ENCODE measurements at places on chromosomes 16 and 17.

DNA sequence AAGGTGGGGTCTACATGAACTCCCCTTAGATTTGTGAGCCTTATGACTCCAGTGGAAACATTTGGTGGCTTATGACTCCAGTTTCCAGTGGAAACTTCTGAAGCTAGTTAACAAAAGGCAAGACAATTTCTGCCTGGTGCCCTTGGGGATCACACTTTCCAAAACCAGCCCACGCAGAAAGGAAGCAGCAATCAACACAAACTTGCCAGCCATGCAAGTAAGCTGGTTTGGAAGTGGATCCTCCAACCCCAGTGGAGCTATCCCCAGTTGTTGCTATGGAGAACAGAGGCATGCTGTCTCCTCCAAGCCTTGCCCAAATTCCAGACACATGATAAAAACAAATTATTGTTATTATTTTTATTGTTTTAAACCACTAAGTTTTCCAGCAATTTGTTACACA, 130.9 kb downstream of the CDH11 start:
- DNase-seq: no peak

- DNase-seq: no peak
Observed at GRCh38 chr16:85430523-85431421, 182.3 kb upstream of the GSE1 start.

DNA sequence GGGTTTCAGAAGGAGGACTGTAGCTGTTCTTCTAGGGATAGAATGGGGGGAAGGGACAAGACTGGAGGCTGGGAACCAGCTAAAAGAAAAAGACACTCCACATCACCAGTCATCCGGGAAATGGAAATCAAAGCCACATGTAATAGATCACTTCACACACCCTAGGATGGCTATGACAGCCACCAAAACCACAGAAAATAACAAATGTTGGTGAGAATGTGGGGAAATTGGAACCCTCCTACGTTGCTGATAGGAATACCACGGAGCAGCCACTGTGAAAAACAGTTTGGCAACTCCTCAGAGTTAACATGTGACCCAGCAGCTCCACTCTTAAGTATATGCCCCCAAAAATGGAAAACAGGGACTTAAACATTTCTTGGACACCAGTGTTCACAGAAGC, 2.3 kb downstream of the TLE7 start:
- no peak for DNase-seq

- no peak for DNase-seq
Observed at GRCh38 chr17:57552114-57552624, 192.9 kb downstream of the CCDC182 start.

GRCh38 chr17:59730268-59730834, 22.9 kb downstream of the VMP1 start:
- DNase-seq: no peak

GRCh38 chr16:75250089-75250808, 1.2 kb downstream of the BCAR1 start:
- DNase-seq: no peak

GRCh38 chr16:12000032-12000431, 23.5 kb downstream of the SNX29 start:
- DNase-seq: no peak

DNA sequence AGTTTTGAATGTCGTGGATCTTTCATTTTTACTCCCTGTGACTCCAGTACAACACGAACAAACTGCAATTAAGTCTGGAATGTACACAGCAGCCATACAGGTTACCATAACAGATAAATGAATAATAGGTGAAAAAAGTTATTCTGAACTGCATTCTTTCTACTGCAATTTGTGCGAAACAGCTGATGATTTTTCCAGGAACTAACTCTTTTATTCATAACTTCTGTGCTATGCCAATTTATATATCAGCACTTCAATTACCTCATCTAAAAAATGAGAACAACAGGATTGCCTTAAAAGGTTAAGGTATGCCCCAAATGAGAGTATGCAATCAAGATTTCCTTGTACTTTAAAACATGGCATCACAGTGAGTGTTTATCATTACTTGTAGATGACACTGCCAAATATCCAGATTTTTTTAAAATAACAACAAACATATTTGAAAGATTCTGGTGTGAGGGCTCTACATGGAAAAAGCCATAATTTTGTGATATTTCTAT, 238.9 kb downstream of the CDH8 start:
- no peak for DNase-seq

GRCh38 chr16:77288222-77288621, 89.0 kb downstream of the SYCE1L start:
- no peak for DNase-seq

DNA sequence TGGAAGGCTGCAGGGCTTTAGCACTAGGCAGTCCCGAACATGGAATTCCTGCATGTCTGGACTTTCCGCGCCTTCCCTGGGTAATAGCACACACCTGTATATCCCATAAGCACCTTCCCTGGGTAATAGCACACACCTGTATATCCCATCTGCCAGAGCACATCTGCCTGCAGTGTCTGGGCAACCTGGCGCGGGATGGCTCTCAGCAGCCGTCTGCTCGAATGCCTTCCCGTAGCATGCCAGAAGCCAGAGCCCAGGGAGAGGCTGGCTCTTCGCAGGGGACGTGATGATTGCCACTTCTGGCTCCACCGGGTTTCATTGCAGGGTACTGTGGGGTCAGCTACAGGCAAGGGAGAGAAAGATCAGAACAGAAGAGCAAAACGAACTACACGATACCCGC, 21.3 kb downstream of the MBTPS1 start:
- DNase-seq: no peak

DNA sequence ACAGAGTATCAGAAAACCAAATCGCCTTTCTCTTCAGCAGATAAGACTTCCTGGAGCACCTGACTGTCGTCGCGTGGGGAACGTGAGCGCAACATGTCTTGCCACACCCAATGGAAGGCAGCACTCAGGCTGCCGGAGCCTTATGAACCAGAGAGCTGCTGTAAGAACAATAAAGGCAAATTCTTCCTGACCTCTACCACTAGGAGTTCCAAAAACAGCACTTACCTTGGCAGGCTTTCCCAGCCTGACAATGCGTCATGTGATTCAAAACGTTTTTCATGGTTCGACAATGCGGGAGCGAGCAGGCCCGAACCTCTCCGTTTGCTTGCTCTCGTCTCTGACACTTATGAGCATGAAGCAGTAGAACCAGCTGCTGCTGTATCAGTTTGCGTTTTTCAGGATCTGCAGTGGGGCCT, 75.8 kb upstream of the TRAP1 start:
- no peak for DNase-seq

GRCh38 chr17:30926516-30926915, 4.8 kb downstream of the ADAP2 start:
- DNase-seq: no peak

DNA sequence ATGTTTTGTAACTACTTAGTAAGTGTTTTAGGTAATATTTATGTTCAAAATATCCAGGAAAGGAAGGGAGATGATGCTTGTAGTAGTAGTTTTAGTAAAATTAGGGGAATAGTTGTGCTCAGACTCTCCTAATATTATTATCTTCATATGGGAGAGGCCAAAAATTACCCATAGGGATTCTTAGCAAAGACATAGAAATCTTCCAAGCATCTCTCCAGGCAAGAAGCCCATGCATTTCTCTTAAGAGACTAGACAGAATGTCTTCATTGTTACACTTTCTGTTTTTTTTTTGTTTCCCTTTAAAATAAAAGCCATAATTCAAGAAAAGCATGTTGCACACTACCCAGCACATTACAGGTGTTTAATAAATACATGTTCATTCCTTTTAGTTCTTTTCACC, 180.6 kb downstream of the CYB561 start:
- DNase-seq: no peak

DNA sequence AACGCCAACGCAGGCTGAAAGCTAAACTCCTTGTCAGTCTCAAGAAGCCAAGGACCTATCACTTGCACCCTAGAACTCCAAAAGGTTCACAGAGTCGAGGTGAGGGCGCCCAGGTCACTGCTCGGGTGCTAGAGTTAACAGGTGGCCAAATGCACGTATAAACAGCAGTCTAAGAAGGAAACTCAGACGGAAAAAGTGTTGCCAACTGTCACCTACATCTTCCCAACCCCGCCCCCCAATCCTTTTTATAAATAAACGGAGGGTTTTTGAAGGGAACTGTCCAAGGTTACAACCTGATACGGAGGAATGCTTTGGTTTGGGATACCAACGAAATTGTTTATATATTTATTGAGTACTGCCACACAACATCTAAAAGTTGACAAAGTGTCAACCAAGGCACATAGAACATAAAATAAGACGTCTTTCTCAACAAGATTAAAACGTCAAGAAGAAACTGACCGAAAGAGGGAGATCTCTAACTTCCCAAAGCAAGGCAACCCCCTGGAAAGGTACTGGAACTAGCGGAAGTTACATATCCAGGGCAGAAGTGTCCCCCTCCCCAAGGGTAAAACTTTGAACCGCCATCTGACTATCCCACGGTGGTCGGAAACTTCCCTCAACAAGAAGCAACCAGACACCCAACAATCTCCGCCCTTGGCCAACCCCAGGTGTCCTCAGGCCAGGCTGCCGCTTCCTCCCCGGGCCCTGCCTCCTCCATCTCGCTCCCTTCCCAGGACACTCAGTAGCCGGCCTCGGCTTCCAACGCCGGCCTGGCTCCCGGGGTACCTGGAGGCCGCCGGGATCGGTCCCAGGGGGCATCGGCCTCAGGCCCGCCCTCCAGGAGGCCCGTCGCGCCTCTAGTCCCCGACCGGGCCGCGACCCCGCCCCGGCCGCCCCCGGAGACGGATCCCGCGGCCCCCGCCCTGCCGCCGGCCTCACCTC, 982 bp downstream of the SPAG9 start:
- peak; percentile 6 for DNase-seq

DNA sequence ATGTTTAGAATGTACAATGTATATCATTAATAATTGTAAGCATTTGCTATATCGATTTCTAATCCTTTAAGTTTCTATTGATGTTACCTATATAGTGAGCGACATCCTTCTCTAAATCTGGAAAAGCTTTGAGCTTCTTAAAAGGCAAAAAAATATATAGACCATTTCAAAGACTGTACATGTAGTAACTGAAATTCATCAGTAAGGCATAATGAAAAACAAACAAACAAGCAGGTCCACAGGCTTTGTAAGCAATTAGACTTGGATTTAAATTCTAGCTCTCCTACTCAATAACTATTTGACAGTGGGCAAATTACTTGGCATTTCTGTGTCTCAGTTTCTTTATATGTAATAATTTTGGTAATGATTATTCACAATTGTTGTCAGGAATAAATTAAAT, 51.7 kb upstream of the NACA2 start:
- DNase-seq: no peak

DNA sequence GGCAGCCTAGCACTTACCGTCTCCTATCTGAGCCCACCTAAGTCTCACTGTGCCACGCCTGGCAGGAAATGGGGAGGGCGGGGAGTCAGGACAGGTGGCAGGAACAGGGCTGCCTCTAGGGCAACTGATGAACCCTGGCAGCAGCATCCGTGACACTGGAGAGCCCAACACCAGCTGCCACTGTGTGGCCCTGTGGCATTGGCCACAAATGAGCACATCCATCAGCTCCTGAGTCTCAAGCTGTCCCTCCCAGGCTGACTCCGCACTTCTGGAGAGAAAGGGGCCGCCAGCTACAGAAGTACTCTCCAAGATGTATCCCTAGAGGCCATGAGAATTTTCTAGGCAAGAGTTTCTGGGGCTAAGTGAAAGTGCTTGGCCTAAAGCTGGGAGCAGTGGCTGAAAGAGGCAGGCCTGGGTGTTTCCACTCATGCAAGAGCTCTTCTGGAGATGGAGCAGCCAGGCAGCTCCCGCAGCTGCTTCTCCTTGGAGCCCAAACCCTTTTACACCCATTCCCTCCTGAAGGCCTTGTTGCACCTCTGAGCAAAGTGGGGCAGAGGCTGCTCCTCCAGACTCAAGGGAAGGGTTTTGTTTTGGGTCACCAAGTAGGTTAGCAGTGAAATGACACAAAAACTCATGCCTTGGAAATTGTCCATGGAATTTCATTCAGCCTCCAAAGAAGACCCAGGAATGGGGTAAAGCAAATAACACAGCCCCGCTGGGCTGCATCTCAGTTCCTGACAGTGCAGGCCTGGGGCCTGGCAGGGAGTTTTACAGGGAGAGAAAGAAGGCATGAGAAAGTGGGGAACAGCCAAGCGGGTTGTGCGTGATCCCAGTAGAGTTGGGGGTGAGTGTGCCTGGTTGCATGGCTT, 25.8 kb downstream of the PEMT start:
- DNase-seq: no peak

GRCh38 chr17:78412403-78412802, 34.0 kb downstream of the PGS1 start:
- DNase-seq: no peak

DNA sequence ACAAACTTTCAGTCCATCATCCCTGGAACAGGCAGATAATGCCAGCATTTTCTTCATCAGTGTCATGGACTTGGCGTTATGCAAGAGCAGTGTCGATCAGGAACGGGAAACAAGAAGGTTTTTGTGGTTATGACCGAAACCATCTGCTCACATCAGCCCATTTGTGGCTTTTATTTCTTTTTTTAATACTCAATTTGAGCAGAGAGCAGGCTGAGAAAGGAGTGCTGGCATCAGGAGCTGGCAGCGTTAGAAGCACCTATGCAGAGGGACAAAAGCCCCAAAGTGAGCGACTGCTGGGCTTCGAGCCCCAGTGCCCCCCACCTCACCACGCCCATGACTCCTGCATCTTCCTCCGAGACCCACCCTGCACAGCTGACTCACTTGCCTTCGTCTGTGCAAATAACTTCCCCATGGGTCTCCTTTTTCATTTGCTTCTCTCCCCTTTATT, 16.2 kb upstream of the CD300E start:
- no peak for DNase-seq

DNA sequence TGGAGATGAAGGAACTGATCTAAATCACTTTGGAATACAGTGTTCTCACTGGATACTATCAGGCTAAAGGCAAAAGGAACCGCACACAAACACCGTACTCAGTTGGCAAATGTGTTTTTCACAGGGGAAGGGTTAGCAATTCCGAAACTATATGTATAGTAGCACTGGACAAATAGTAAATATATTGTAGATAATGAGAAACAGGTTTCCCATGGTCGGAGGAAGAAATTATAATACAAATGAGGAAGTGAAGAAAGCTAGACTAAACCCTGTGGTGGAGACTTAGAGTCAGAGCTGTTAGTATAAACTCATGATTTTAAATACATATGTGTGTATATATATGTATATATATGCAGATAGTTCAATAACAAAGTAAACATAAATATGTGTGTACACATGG, 414.1 kb upstream of the SALL1 start:
- DNase-seq: no peak

DNA sequence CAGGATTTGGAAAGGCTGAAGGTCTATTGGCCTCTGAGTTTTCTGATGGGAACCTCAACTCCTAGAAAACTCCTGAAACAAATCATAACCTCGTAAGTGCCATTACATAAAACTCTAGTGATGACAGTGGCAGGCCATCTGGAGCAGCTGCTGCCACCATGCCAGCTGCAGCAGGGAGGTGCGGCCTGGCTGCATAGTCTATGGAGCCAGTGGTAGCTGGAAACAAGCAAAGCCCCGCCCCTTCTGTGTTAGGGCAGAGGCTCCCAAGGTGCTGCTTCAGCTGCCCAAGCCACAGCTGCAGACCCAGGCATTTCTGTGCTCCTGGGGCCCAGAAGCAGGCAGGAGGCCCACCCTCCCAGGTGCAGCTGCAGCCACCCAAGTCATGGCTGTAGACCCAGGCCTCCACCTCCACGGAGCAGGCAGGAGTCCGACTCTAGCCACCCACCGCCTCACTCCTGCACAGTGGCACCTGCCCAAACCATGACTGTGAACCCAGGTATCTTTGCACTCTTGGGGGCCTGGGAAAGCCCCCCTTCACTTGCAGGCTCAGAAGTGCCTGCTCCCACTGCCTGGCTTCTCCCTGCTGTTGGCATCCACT, 254.1 kb upstream of the KCNJ16 start:
- DNase-seq: no peak

GRCh38 chr17:55482591-55483389, 28.5 kb downstream of the SMIM36 start:
- no peak for DNase-seq

Measured in stimulated activated CD8-positive, alpha-beta memory T cell treated with anti-CD3 and anti-CD28 coated beads, Interleukin-15, amount 100 ng/mL, for 24 hours (primary cell).